ENCODE measurements at places on chromosomes 13 and 19.

DNA sequence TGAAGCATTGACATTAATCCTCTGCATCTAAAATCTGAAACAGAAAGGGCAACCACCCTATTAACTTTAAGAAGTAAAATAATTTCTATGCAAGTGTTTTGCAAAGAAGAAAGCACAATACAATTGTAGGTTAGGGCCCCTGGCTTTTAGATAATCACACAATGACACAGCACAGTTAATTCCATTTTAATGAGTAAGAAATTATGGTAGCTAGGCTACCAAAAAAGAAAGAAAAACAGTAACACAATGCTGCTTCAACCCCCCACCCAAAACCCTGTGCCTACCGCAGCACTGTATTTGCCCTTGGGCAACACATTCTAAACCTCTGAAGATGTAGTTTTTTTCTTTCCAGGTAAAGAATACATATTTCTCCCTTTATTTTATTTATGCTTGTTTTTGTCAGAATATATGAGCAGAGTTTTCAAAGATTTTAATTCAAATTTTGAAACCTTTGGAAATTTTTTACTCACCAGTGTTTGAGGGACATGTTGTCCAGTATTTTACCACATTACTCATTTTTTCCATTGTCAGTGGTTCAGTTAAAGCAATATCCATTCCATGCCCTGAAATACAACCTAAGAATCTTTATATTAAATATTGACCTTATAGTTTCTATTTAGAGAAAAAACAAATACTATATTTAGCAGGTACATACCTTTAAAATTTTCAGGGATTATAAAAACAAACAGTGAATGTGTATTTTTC is 21.1 kb downstream of the SOHLH2 start:
- no peak for DNase-seq

DNA sequence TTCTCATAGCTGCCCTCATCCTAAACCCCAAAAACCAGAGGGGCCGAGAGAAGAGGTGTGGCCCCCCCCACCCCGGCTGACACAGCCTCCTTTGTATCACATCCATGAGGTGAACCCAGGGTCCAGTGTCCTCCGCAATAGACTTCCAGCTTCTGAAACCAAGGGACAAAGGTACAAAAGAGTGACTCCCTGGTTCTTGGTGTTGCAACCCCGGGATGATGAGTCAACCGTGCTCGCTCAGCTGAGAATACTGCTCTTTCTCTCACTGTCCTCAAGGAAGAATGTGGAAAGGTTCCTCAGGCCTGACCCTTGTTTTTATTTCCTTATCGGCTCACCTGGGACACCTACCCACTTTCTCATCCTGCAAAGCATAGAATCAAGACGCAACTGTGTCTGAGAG is 5.5 kb downstream of the SLC15A1 start:
- no peak for DNase-seq

GRCh38 chr19:55212447-55212846 is 3.1 kb upstream of the PTPRH start:
- DNase-seq, result no peak

- DNase-seq, result peak; percentile 65
These were observed at the start of gene MEX3D for GRCh38 chr19:1568320-1569019. MEX3D (minus strand) TSS chr19:1568325; CDS start chr19:1568058, 267 bp downstream.

DNA sequence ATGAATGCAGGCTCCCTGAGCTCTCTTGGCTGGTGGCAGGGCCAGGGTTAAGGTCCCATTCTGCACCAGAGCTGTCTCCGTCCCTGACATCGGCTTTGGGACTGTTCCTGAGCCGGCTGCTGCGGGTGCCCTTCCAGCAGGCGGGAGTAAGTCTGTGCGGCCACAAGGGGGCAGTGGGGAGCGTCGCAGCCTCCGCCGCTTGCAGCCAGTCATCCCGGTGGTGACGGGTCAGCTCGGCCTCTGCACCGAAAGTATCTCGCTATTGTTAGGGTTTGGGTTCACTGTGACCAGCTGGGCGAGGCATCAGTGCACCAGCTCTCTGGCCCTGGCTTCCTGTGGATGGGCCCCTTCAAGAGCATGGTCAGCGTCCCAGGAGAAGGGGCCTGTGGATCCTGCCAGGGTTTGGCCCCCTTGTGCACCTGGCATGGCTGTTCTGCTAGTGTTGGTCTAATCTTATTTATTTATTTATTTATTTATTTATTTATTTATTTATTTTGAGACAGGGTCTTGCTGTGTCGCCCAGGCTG is 15.1 kb downstream of the NDUFB7 start:
- peak; percentile 55 for DNase-seq

DNA sequence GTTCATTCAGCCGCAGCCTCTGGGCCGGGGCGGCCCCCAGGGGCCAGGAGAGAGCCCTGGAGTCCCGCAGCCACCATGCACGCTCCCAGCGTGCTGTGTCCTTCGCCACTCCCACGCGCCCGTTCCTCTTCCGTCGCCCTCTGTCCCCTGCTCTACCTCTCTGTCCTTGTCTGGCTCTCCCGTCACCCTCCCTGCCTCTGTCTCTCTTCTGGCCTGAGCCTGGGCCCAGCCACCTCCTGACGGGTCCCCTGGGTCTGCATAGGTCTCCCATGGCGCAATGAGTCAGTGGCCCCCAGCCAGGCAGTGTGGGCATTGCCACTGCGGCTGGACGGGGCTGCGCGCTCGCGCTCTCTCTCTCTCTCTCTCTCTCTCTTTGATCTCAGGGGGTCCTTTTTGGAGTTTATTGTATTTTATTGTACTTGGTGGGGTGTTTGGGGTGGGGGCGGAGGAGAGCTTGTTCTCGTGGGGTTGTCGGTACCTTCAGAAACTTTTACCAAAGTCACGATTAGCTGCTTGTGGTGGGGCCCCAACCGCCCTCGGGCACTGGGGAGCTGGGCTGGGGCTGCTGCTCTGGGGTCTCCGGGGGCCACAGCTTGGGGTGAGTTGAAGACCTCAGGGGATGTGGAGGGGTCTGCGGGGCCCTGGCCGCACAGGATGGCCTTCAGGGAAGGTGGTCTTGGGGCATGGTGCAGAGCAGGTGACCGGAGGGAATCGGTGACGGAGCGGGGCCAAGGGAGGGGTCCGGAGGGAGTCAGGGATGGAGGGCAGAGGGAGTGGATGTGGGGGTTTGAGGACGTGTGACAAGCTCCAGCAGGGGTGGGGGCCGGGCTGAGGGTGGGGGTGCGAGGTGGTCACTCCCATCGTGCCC is 1.7 kb upstream of the TGFBR3L start:
- no peak for DNase-seq

DNA sequence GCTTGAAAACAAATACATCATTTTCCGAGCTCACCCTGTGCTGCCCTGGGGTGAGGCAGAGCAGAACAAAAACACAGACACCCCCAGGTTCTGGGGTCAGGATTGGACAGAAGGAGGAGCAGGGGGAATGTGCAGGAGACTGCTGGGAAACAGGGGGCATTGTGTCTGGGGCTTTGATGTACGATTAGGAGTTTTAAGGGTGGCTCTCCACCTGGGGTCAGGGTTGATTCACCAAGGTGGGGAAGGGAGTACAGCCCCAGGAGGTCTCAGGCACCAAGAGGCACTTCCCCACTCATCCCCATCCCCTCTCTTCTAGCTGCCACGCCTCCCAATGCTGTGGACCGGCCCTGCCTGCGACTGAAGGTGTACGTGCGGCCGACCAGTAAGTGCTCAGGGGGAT is 12.6 kb downstream of the EFNA2 start:
- no peak for DNase-seq

DNA sequence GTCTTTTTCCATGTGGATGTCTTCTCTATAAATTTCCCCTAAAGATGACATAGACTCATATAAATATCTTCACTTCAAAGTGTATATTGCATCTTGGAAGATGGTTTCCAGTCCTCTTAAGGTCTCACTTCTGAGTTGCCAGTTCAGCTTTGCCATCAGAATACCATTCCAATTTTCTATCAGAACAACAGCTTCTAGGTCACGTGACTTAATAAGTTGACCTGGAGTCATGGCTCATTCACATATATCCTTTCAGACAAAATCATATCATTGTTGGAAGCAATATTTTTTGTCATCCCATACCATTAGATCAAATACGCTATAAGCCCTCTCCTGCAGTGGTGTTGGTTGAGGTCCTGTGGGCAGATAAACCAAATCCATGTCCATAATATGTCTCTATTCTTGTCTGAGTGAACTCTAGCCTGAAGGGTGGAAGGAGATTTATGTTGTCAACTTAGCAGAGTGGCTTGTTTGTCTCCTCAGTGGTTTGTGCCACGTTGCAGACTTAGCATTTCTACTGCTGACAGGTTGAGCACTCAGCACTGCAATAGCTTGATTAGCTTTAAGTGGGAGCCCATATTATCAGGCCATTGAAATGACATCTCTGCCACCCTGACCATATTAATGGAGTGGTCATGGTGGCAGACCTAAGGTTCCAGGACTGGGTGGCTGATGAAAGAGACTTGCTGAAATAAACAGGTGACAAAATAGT is 123.6 kb upstream of the PCDH17 start:
- no peak for DNase-seq

- DNase-seq, result no peak
These were observed 16.7 kb upstream of the GNA15 start for GRCh38 chr19:3119071-3119595.

GRCh38 chr13:38566519-38566918 is 120.4 kb upstream of the FREM2 start:
- DNase-seq, result no peak

DNA sequence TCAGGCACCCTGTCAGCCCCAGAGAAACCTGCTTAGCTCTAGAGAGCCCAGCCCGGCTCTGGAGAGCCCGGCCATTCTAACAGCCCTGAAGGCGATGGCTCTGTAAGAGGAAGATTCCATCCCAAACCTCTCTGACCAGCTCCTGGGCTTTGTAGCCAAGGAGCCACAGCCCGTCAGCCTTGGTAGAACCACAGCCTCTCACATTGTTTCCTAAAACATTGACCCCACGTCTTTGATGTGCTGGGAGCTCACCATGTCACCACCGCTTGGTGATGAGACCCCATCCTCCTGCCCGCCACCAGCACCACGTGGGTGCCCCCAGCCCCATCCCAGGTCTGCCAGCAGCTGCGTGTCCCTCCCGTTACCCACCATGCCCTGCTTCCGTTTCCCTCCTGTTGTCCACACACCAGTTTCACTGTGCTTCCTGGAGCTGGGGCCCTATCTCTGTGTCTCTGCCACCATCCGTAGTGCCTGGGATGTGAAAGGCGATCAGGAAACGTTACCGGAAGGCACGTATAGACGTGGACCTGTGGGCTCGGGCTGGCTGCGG is 94.2 kb upstream of the MCF2L start:
- no peak for DNase-seq

- DNase-seq, result no peak
These were observed 676.7 kb upstream of the SPRY2 start for GRCh38 chr13:81017513-81018152.

- no peak for DNase-seq
These were observed 23.3 kb upstream of the GGACT start for GRCh38 chr13:100611678-100612492.

- DNase-seq, result no peak
These were observed 8.9 kb downstream of the KHSRP start for GRCh38 chr19:6415591-6416190.

DNA sequence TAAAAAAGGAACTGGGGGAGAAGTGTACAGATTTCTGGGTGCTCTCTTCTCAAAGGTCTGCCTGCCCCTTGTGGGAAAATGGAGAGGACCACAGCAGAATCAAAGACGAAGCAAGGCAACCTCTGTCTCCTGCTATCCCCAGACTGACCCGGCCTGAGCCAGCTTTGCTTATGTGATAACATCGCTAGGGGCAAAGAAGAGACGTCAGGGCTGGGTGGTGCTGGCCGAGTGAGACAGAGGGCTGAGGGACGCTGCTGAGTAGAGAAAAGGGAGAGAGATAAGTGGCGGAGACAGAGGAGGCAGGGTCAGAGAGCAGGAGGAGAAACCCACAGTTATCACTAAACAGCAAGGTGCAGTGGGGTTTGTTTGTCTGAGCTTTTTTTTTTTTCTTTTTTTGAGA is 4.6 kb upstream of the MUC16 start:
- no peak for DNase-seq

- peak; percentile 66 for DNase-seq
These were observed 30.4 kb upstream of the CYP4F8 start for GRCh38 chr19:15584541-15585115.

DNA sequence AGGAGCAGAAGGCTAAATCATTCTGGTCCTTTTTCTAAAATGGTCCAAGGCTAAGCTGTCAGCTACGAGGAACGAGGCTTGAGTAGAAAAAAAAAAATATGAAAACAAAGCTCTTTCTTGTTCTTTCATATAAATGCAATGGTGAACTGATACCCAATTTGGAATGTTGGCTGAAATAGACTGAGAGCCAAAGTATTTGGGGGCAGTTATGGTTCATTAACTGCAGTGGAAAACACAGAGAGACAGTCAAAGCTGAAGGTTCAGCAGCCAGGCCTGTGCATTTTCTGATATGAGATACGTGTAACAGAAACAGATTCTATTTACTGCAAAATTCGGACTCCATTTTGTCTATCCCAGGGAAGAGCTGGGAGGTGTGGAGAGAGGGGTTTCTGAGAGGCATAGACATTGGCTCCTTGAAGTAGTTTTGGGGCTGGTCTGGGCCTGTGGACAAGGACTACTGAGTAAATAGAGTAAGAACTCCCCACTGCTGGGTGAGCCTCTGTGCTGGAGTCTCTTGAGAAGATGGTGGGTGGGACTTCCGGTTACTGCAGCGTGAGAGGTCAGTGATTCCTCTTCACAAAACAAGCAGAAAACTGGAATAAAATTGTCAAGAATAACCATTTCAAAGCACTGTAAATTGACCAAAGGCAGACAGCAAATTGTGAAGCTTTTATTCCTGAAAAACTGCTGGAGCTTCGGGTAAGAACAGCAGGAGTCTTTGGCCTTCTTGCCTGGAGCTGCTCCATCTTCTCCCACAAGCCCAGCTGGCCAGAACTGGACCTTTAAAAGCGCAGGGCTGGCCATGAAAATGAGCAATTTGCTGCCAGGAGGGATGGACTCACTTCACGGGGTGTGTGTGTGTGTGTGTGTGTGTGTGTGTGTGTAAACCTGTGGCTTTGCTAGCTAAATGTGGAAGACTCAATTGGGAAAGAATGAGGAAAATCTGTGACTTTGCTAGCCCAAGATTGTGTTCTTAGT is 43.1 kb upstream of the CNMD start:
- DNase-seq, result no peak

DNA sequence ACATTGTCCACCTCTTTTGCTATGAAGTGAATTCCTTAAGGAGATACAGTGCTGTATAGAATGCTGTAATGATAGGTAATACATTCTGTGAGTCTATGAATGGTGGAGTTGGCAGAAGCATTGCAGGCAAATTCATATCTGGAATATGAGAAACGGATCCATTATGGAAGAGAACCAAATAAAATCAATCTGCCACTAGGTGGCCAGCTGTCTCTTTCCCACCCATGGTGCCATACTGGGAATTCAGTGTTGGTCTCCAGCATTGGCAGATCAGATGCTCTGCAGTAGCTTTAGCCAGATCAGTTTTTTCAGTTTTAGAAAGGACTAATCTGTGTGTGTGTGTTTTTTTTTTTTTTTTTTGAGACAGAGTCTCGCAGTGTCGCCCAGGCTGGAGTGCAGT is 27.6 kb downstream of the DNAJC3 start:
- DNase-seq, result no peak

DNA sequence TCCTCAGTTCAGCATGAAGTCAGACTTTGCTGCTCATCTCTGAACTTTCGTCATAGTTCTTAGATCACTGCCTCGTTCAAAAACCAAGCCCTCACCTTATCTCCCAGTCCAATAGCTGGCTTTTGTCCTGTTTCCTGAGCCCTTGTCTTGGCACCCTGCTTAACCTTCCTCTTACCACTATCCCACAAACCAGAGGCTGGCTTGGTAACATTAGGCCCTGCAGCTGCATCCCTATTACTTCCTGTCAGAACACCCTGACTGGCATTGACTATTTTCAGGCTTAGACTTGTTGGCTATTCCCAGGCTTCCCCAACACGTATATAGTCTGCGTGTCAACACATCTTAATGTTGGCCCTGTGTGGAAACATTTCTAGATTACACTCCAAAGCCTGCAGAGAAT is 172.4 kb downstream of the VWA8 start:
- DNase-seq, result no peak

GRCh38 chr13:79290595-79291244 is 115.3 kb downstream of the RBM26 start:
- DNase-seq, result no peak

Measured in activated T-helper 2 cell treated with anti-CD3 and anti-CD28 coated beads, Interferon-gamma antibody, Interleukin-2, Interleukin-4, amounts not matched to agents 10 μg/mL and 5 μg/mL and 100 μg/mL, durations not matched to agents 14 hours and 24 hours and 36 hours (primary cell).